CD8-positive, alpha-beta memory T cell (primary cell): ENCODE measurements at places on chromosomes 1 and 21. TPM values are rescaled to one million over a fixed set of nuclear protein-coding genes. Genes with fewer than 3 reads are reported as not detected.

The SLC22A15 gene
- total RNA-seq: 1.2 TPM

The FCRL6 gene
- total RNA-seq: 1.8 TPM

DNA sequence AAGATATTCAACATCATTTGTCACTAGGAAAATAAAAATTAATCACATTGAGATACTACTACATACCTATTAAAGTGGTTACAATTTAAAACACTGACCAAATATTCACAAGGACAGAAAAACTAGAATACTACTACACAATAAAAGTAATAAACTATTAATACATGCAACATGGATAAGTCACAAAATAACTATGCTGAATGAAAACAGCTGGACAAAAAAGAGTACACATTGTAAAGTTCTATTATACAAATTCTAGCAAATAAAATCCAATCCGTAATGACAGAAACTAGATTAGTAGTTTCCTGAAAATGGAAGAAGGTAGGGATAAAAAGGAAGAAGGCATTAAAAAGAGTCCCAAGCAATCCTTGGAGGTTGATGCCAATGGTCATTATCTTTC is 348.7 kb upstream of the PTBP2 start:
- DNase-seq: no peak
- no peak overlapping the region for H3K4me3 ChIP-seq
- no peaks in the 10 kb centered on the region for H3K36me3 ChIP-seq
- no peak overlapping the region for H3K27ac ChIP-seq

GRCh38 chr1:58710190-58711085 is 10.6 kb upstream of the MYSM1 start:
- no peak overlapping the region for H3K27ac ChIP-seq
- no peak for DNase-seq
- no peaks in the 10 kb centered on the region for H3K4me1 ChIP-seq
- no peaks in the 10 kb centered on the region for H3K27me3 ChIP-seq

The MTMR11 gene
- total RNA-seq: 1.9 TPM

DNA sequence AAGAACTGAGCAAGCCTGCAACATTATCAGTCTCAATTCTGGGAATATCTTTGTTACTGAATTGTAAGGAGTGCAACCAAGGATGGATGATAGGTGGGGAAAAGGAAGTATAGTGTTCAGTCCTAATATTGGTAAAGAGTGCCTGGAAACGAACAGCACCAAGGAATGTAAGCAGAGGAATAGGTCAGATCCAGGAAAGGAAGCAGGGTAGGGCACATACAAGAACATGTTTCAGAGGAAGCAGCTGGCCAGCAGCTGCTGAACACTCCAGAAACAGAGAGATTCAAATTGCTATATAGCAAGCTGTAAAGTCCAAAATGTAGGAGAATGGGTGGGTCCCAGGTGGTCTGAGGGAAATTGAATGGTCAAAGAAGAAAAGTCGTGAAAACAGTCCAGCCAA is 37.9 kb downstream of the CRB1 start:
- no peaks in the 10 kb centered on the region for H3K36me3 ChIP-seq
- H3K4me3 ChIP-seq: no peak overlapping the region
- no peak for DNase-seq
- H3K27me3 ChIP-seq: no peaks in the 10 kb centered on the region

The RAB3GAP2 gene
- 41.8 TPM for total RNA-seq

DNA sequence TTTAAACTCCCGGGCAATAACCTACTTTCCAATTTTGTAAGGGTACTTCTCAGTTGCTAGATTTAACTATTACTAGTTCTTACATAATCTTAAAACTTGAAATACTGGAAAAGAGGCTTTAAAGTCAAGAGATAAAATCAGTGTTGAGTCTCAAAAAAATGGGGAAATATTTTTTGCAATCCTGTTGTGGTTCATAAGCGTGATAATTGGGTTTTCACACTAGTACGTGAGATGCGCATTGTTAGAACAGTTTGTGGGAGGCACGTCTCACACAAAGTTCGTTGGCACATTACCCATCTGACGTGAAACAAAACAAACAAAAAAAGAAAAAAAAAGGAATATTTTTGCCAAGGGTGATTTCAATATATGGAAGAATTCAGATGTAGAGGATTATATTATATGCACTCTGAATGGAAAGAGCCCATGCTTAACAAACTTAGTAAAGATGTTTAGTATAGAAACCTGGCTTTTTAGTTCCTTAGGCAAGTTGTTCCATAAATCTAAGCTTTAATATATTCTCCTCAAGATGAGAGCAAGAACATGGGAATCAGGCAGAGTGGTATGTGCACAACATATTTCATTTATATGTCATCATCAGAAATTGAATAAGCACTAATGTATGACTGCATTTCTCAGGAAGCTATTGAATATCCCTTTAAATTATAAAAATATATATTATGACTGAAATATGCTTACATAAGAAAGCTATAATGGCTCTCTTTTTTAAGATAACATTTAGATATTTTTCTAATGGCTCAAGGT is 73.9 kb upstream of the TNFSF4 start:
- no peaks in the 10 kb centered on the region for H3K27me3 ChIP-seq
- no peaks in the 10 kb centered on the region for H3K4me1 ChIP-seq
- no peaks in the 10 kb centered on the region for H3K36me3 ChIP-seq
- H3K4me3 ChIP-seq: no peak overlapping the region
- no peak for DNase-seq

DNA sequence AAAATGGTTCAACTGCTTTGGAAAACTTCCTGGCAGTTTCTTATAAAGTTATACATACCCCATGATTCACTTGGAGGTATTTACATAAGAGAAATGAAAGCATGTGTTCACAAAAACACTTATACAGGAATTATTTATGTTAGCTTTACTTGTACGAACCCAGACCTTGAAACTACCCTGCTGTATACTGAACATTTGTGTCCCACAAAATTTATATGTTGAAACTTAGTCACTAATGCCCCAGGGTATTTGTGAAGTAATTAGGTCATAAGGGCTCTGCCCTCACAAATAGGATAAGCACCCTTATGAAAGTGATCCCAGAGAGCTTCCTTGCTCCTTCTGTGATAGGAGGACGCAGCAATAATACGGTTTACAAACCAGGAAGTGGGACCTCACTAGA is 42.7 kb upstream of the B3GALT2 start:
- no peak overlapping the region for H3K4me3 ChIP-seq
- H3K36me3 ChIP-seq: peaks cover 4% of the 10 kb centered on the region
- no peaks in the 10 kb centered on the region for H3K4me1 ChIP-seq
- DNase-seq: no peak
- no peaks in the 10 kb centered on the region for H3K27me3 ChIP-seq

The GAS5 gene
- total RNA-seq: 1,056 TPM

The PDPN gene
- total RNA-seq: not detected

- no peaks in the 10 kb centered on the region for H3K4me1 ChIP-seq
- no peak for DNase-seq
- H3K27ac ChIP-seq: no peak overlapping the region
- H3K4me3 ChIP-seq: no peak overlapping the region
Measured at GRCh38 chr1:211723273-211723672, 47.9 kb upstream of the NEK2 start.

DNA sequence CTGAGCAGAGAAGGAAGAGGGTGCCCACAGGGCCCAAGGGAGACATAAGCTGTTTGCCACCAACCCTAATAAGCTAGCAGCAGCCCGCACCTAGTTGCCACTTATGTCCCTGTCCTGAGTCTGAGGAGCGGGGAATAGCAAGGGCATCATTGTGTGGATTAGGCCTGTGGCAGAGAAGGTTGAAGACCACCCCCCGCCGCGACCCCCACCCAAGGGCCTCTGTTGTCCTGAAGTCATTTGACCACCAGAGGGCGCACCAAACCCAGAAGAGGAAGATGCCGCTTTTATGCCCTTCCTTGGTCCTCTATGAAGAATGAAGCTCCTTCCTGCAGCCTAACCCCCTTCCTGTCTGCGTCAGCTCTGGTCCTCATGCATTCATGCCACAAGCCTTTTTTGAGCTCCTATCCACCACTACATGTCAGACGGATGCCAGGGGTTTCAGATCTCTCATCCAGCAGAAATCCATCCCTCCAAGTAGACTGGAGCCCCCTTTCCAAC is 16.6 kb downstream of the RHBG start:
- H3K4me3 ChIP-seq: no peak overlapping the region
- no peaks in the 10 kb centered on the region for H3K36me3 ChIP-seq
- peak; percentile 76 for DNase-seq
- no peaks in the 10 kb centered on the region for H3K27me3 ChIP-seq
- H3K27ac ChIP-seq: no peak overlapping the region
- H3K4me1 ChIP-seq: peaks cover 6% of the 10 kb centered on the region

The TSPEAR gene
- total RNA-seq: not detected

GRCh38 chr1:37845049-37845646 is 14.2 kb downstream of the MTF1 start:
- H3K27ac ChIP-seq: no peak overlapping the region
- H3K4me1 ChIP-seq: peaks cover 13% of the 10 kb centered on the region
- no peak overlapping the region for H3K4me3 ChIP-seq
- no peaks in the 10 kb centered on the region for H3K27me3 ChIP-seq
- no peak for DNase-seq

DNA sequence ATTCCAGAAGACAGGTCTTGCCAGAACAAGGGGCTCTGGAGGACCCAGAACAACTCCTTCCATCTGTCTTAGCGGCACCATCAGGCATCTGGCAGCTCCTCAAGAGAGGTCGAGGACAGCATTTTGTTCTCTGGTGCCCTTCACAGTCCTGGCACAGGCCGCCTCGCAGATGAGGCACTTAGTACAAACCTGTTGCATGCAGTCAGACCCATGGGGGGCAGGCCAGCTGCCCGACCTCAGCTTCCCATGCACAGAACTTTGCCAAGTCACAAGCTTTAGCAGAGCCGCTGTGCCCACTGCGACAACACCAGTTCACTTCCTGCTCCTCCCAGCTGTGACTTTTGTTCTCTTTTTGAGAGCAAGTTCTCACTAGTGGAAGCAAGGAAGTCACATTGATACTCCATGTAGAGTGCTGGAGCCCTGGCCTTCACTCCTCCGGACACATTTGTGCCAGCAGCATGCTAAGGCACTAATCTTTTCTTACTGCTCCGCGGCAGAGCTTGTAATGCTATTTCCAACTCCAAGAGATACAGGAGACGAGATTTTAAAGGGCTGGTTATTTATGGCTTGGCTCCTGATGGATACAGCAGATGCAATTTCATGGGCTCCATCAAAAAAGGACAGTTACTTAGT is 44.6 kb downstream of the HMGB4 start:
- no peaks in the 10 kb centered on the region for H3K4me1 ChIP-seq
- no peaks in the 10 kb centered on the region for H3K27me3 ChIP-seq
- DNase-seq: no peak

The PTAFR gene
- total RNA-seq: 0.59 TPM

DNA sequence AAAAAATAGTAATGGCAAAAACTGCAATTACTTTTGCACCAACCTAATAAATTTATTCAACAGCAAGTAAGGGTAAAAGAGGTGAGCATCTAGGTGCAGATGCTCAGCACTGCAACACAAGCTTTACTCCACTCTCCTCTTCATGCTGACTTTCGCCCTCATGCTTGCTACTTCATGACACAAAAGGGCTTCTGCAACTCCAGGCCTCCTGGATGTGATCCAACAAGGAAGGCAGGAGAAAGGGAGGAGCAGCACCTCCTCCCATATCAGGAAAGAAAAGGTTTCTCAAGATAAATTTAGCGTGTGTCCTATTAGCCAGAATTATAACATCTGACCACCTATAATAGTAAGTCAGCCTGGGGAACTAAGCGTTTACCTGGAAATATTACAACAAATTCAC is 11.6 kb downstream of the SYF2 start:
- no peaks in the 10 kb centered on the region for H3K27me3 ChIP-seq
- DNase-seq: no peak
- H3K27ac ChIP-seq: no peak overlapping the region
- peaks cover 29% of the 10 kb centered on the region for H3K36me3 ChIP-seq
- H3K4me1 ChIP-seq: no peaks in the 10 kb centered on the region

GRCh38 chr21:32834916-32835235 is 63.3 kb upstream of the PAXBP1 start:
- no peak overlapping the region for H3K27ac ChIP-seq
- H3K27me3 ChIP-seq: no peaks in the 10 kb centered on the region
- H3K4me1 ChIP-seq: no peaks in the 10 kb centered on the region
- no peak overlapping the region for H3K4me3 ChIP-seq

- DNase-seq: no peak
- H3K27ac ChIP-seq: no peak overlapping the region
- no peak overlapping the region for H3K4me3 ChIP-seq
- H3K4me1 ChIP-seq: no peaks in the 10 kb centered on the region
Measured at GRCh38 chr1:164651351-164651951, 92.5 kb downstream of the PBX1 start.

DNA sequence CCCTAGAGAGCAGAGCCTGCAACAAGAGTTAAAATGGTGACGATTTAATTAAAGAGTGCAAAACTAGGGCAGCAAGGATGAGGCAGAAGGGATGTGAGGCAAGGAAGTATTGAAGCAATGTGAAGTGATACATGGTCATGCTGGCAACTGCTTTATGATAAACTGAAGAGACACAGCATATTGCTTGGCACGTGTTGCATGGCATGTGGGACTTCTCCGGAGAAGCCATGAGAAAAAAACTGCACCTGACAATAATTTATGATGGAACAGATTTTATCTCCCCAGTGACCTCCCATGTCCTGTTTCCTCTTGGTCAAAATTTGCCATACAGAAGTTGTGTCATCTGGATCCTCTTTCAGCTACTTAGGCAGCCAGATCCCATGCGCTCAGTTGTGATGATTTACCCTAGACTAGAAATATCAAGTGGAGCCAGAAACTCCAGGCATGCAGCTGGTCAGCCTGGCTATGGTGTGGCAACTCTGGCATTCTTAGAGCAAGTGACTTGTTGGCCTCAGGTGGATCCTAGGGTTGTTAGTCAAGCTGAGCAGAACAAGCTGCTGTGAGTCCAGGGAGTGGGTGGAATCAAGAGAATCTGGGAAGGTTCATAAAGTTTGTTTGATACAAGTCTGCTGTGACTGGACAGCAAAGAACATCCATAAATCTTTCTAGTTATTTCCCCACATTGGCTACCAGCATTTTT is 611.4 kb upstream of the USP24 start:
- no peak overlapping the region for H3K27ac ChIP-seq
- no peaks in the 10 kb centered on the region for H3K4me1 ChIP-seq
- H3K4me3 ChIP-seq: no peak overlapping the region
- H3K27me3 ChIP-seq: no peaks in the 10 kb centered on the region
- DNase-seq: no peak
- no peaks in the 10 kb centered on the region for H3K36me3 ChIP-seq

DNA sequence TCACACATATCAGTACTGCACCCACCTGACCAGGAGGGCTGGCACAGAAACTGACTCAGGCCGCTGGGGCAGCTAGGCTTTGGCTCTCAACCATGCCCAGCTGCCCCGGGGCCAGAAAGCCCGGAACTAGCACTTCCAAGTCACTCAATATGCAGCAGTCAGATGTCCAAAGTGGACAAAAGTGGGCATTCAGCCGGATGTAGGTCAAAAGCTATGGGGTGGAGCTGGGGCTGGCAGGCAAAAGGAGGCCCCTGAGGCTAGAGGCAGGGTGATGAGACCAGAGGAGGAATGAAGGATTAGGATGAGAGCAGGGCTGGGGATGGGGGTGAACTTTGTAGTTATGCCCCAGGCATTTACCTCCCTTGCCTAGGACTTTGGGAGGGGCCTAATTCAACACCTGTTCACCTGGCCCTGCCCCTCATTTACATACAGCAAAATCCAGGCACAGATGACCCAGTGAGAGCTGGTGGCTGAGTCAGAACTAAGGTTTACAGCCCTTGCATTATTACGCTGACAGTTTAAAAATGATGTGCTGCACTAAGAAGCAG is 30.7 kb upstream of the EDN2 start:
- H3K27ac ChIP-seq: no peak overlapping the region
- H3K4me1 ChIP-seq: no peaks in the 10 kb centered on the region
- DNase-seq: no peak

The TMPRSS2 gene
- not detected for total RNA-seq

GRCh38 chr1:151801846-151802245 is 3.4 kb downstream of the LINGO4 start:
- H3K4me1 ChIP-seq: no peaks in the 10 kb centered on the region
- H3K27ac ChIP-seq: no peak overlapping the region
- no peak overlapping the region for H3K4me3 ChIP-seq
- no peak for DNase-seq
- H3K27me3 ChIP-seq: no peaks in the 10 kb centered on the region

The HSD3B1 gene
- not detected for total RNA-seq
